Upper lobe of right lung (tissue), 1 donor: ENCODE measurements at places on chromosomes 4 and X. TPM values are rescaled to one million over a fixed set of nuclear protein-coding genes. Genes with fewer than 3 reads are reported as not detected.

- DNase-seq = no peak
- no peaks in the 10 kb centered on the region for H3K36me3 ChIP-seq
- H3K27me3 ChIP-seq = no peaks in the 10 kb centered on the region
- H3K4me1 ChIP-seq = no peaks in the 10 kb centered on the region
- no peak overlapping the region for H3K4me3 ChIP-seq
- H3K27ac ChIP-seq = no peak overlapping the region
Measured at GRCh38 chrX:103275947-103276567, 493 bp downstream of the TCEAL5 start.

Gene ZIC3
- not detected for total RNA-seq

GRCh38 chr4:4780729-4781244, 78.7 kb upstream of the MSX1 start:
- H3K27ac ChIP-seq = no peak overlapping the region
- no peak for DNase-seq
- H3K4me1 ChIP-seq = no peaks in the 10 kb centered on the region

Gene DKK2
- 15.1 TPM for total RNA-seq

DNA sequence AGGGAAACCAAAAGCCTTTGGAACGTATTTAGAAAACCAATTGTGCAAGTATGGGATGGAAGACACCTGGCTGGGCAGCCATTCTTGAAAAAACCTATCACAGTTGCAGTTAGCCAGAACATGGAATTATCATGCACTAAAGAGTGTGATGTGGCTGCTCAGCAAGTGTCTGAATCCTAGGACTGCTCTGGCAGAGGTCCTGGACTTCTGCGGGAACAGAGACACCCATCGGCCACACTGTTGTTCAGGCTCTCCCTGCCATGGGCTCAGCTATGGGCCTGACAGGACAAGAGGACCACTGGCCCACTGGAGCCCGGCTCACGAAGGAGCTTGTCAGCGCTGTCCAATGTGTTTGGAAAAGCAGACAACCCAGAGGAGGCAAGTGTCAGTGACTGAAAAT, 115.7 kb upstream of the GPC4 start:
- DNase-seq = no peak
- no peaks in the 10 kb centered on the region for H3K36me3 ChIP-seq
- no peaks in the 10 kb centered on the region for H3K4me1 ChIP-seq
- H3K4me3 ChIP-seq = no peak overlapping the region

Gene ANKRD50
- 25.9 TPM for total RNA-seq

Gene ENPEP
- 7.5 TPM for total RNA-seq

GRCh38 chr4:55080174-55080865, 45.1 kb downstream of the KDR start:
- H3K36me3 ChIP-seq = peaks cover 4% of the 10 kb centered on the region
- no peak overlapping the region for H3K4me3 ChIP-seq
- no peak for DNase-seq

DNA sequence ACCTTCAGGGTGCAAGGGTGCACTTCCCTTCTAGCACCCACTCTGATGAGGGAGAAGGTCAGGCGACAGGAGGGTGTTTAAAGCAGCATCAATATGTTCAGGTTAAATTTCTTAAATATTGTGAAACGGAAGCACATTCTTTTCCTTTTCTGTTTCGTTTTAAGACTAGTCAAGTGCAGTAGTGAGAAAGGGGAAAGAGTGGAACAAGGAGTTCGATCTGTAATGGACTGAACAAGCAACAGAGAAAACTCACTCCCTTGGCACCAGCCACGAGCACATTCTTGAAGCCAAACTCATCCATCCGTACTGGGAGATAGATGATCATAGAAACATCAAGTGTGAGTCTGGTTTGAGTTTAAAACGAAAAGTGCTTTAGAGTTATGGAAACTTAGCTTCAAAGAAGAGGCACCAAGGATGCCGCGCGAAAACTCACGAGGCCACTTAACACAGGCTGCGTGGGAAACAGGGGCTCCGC, 815 bp downstream of the FAM53A start:
- H3K27ac ChIP-seq = peak overlapping the region; percentile 65
- no peaks in the 10 kb centered on the region for H3K27me3 ChIP-seq
- peak overlapping the region; percentile 71 for H3K4me3 ChIP-seq
- H3K4me1 ChIP-seq = peaks cover 4% of the 10 kb centered on the region
- H3K36me3 ChIP-seq = no peaks in the 10 kb centered on the region

Gene FSTL5
- total RNA-seq = 0.12 TPM

- no peak overlapping the region for H3K27ac ChIP-seq
- DNase-seq = no peak
- H3K36me3 ChIP-seq = no peaks in the 10 kb centered on the region
- peaks cover 2% of the 10 kb centered on the region for H3K27me3 ChIP-seq
Measured at GRCh38 chr4:24806206-24806990, 11.0 kb downstream of the SOD3 start.

Gene PDCL2
- total RNA-seq = not detected

Gene TNIP2
- 43.4 TPM for total RNA-seq

Gene GRK4
- total RNA-seq = 8.0 TPM

Gene NAT8L
- total RNA-seq = 0.46 TPM

Gene RAB9B
- total RNA-seq = 0.55 TPM

DNA sequence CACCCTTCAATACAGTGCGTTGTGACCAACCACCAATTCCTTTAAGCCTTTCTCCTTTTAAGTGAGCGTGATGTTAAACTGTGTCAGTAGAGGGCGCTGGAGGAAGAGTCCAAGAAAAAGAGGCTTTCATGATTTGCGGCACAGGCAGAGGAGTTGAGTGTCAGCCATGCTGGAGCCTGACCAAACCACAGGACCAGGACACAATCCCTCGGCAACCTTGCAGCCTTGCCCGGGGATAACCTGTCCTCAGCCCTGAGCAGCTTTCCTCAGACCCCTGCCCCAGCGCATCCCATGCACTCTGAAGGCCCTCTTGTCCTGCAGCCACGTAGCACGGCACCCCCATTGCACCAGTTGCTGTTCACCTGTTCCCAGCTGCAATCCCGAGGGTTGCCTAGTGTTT, 53.5 kb upstream of the SMIM31 start:
- no peak overlapping the region for H3K4me3 ChIP-seq
- no peaks in the 10 kb centered on the region for H3K27me3 ChIP-seq
- no peaks in the 10 kb centered on the region for H3K36me3 ChIP-seq

DNA sequence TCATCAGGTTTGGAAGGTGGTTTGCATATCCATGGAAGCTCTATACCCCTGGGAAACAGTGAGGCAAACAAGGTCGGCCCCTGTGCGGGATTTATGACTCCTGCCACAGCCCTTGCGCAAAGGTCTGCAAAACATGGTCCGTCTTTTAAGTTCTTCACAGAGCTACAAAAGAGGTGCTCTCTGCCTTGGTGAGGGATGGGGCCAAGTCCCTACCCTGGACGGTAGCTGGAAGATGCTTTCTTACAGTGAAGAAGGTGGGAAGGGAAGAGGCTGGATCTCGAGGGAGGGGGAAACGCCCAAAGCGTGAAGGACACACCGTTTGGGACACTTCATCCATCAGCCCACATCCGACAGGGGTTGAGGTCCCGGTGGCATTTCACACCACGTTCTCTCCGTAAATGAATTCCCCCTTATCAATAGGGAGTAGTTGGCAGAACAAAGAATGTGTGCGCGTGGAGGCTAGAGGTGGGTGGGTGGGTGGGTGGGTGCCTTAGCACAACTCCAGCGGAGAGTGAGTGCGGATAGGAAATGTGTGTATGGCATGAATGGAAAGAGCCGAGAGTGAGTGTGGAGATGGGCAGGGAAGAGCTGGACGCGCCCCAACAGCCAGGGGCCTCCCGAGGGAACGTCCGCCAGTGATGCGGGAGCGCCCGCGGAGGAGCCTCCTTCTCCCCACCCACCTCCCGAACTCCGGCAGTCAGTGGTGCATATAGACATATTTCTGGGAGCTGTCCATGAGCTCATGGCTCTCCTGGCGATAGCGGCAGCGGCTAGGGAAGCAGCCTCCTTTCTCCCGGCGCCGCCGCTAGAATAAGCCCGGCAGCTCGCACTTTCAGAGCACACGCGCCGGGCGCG, 68.3 kb downstream of the LARP7 start:
- peaks cover 4% of the 10 kb centered on the region for H3K4me1 ChIP-seq
- H3K36me3 ChIP-seq = no peaks in the 10 kb centered on the region
- H3K27ac ChIP-seq = no peak overlapping the region
- peak overlapping the region; percentile 49 for H3K4me3 ChIP-seq

- no peak for DNase-seq
- no peaks in the 10 kb centered on the region for H3K36me3 ChIP-seq
- no peak overlapping the region for H3K4me3 ChIP-seq
- peak overlapping the region; percentile 64 for H3K27ac ChIP-seq
Measured at GRCh38 chr4:86939729-86940575, 5.1 kb downstream of the AFF1 start.

Gene RBM47
- 105 TPM for total RNA-seq

GRCh38 chr4:184513802-184514120, 39.4 kb upstream of the IRF2 start:
- H3K27ac ChIP-seq = no peak overlapping the region
- no peaks in the 10 kb centered on the region for H3K36me3 ChIP-seq
- H3K4me1 ChIP-seq = peaks cover 13% of the 10 kb centered on the region
- no peaks in the 10 kb centered on the region for H3K27me3 ChIP-seq
- no peak for DNase-seq

GRCh38 chr4:78642934-78643333, 91.4 kb downstream of the ANXA3 start:
- no peaks in the 10 kb centered on the region for H3K36me3 ChIP-seq
- H3K4me1 ChIP-seq = peaks cover 33% of the 10 kb centered on the region
- no peak overlapping the region for H3K27ac ChIP-seq
- no peak for DNase-seq

GRCh38 chrX:101257448-101258258, 33.5 kb downstream of the TAF7L start:
- no peaks in the 10 kb centered on the region for H3K4me1 ChIP-seq
- H3K27me3 ChIP-seq = no peaks in the 10 kb centered on the region
- DNase-seq = no peak
- no peaks in the 10 kb centered on the region for H3K36me3 ChIP-seq

GRCh38 chr4:98680806-98681205, 22.4 kb upstream of the TSPAN5 start:
- no peak overlapping the region for H3K27ac ChIP-seq
- no peaks in the 10 kb centered on the region for H3K4me1 ChIP-seq
- no peaks in the 10 kb centered on the region for H3K36me3 ChIP-seq
- no peak overlapping the region for H3K4me3 ChIP-seq

DNA sequence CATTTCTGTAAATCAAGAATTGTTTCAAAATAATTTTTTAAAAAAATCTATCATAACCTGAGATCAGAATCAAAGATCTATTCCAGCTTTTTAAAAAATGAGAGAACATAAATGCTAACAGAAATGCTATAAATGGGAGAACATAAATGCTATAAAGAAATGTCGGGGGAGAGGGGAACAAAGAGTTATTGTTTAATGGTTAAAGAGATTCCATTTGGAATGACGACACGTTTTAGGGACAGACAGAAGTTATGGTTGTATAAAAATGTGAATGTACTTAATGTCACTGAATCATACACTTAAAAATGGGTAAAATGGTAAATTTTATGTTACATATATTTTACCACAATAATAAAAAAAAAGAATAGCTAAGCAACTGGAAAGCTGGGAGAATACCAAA, 127.1 kb downstream of the ATRX start:
- H3K27me3 ChIP-seq = no peaks in the 10 kb centered on the region
- no peak overlapping the region for H3K27ac ChIP-seq
- H3K36me3 ChIP-seq = peaks cover 10% of the 10 kb centered on the region
- no peaks in the 10 kb centered on the region for H3K4me1 ChIP-seq
- no peak overlapping the region for H3K4me3 ChIP-seq
